ENCODE measurements at places on chromosomes 1 and 21.

DNA sequence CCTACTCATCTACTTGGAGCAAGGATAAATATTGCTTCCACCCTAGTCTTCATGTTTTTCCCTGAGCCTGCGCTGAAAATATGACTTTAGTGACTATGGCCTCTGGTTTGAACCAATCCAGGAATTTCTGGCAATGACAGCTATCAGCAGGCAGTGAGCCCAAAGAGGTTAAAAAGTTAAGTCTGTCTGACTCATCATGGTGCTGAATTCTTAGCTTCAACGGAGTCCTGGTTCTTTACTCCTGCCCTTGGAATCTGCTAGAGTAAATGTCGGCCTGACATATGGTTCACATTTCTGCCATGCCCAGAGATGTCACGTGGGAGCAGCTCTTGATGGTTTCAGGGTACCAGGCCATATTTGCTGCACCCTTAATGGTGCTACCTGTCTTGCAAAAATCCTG, 351.6 kb upstream of the PLXNA2 start:
- DNase-seq = no peak

- no peak for DNase-seq
These were observed 248.6 kb downstream of the TBX15 start for GRCh38 chr1:118739501-118739900.

GRCh38 chr1:243422362-243422761, 166.5 kb downstream of the SDCCAG8 start:
- no peak for DNase-seq

DNA sequence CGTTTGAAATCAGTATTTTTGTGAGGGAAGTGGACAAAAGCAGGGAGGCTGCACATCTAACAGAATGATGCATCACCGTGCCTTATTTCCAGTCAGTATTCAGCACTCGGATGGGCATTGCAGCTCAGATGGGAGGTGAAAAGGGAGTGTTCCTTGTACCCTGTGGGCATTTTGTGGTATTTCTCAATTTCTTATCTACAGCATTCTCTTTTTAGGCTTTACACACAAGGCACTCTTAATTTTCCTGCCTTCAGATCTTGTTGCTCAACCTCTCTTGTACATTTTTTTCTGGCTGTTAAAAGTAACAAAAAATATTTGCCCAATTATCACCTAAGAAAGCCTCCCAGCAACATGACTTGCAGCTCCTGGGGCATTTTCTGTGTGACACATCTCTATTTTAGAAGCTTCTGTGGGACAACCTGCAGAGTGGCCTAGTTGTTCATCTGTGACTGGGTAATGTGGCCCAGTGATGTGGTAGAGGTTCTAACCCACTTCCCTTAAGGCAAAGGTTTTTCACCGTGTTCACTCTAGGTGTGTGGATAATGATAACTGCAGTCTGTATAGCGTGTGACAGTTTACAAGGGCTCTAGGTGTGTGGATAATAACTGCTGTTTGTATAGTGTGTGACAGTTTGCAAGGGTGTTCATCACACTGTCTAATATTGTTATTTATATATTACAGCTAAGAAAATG, 257.2 kb downstream of the PTGER3 start:
- DNase-seq = no peak

DNA sequence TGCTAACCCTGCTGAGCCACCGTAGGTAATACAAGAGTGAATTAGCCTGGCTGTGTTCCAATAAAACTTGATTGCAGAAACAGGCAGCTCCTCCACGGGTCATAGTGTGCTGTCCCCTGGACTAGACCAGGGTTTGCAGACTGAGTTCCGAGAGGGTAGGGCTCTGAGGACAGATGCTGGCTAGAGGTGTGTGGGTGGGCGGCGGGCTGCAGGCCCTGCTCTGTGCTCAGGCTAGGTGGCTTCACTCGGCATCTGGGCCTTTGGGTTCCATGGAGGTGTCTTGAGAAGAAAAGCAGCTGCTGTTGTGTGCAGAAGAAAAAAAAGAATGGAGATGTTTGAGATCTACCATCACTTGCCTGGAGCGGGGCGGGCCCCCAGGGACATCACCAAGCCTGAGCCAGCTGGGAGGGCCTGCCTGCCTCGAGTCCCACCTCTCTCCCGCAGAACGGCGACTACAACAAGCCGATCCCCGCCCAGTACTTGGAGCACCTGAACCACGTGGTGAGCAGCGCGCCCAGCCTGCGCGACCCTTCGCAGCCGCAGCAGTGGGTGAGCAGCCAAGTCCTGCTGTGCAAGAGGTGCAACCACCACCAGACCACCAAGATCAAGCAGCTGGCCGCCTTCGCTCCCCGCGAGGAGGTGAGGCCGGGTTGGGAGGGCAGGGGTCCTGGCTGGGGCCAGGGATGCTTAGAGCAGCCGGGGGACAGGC, 7.9 kb downstream of the TMEM201 start:
- no peak for DNase-seq

Data from CD4-positive, alpha-beta T cell treated with Interleukin-6 at 100 ng/mL for 8 hours (primary cell).